SJCRH30 (cell line): ENCODE measurements at places on chromosomes 12 and 14. TPM values are rescaled to one million over a fixed set of nuclear protein-coding genes. Genes with fewer than 3 reads are reported as not detected.

- no peak overlapping the region for H3K4me3 ChIP-seq
- no peaks in the 10 kb centered on the region for H3K36me3 ChIP-seq
- no peaks in the 10 kb centered on the region for H3K27me3 ChIP-seq
- no peak overlapping the region for H3K27ac ChIP-seq
- DNase-seq = no peak
Observed at GRCh38 chr14:46245276-46245675, 406.3 kb downstream of the RPL10L start.

DNA sequence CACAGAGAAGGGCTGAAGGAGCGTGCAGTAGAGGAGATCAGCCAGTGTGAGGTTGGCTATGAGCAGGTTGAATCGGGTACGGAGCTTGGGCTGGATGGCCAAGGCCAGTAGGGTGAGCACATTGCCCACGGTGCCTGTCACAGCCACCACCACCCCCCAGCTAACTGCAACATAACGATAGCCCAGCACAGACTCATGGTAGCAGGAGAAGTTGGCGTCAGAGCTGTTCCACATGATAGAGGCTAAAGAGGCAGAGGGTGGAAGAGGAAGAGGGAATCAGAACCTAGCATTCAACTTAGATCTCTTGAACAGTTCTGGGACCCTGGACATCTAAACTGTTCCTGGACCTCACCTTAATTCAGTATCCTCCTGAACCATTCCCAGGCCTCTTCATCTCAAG, 668 bp downstream of the GPR84 start:
- no peaks in the 10 kb centered on the region for H3K36me3 ChIP-seq
- no peaks in the 10 kb centered on the region for H3K27me3 ChIP-seq
- peaks cover 19% of the 10 kb centered on the region for H3K4me1 ChIP-seq
- no peak overlapping the region for H3K27ac ChIP-seq
- no peak overlapping the region for H3K4me3 ChIP-seq

DNA sequence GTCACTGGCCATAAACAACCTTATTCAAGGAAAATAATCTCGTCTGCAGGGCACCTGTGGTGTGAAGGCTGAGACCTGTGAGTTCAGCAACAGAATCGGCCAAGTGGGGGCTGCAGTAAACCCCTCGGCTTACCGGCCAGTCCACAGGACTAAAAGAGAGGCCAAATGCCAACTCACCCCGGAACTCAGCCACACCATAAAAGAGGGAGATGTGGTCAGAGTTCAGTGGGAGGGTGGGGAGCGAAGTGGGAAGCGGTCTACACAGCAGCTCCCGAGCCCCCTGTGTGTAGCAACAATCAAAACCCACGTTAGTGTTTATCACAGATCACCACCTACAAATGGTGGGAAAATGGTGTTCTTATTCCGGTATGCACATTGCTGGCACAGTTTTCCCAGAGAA, 153.0 kb downstream of the PIWIL1 start:
- H3K27me3 ChIP-seq = peaks cover 10% of the 10 kb centered on the region; the same call in 1 of the 2 replicates
- H3K27ac ChIP-seq = no peak overlapping the region
- no peaks in the 10 kb centered on the region for H3K36me3 ChIP-seq
- no peak for DNase-seq

- DNase-seq = no peak
- no peaks in the 10 kb centered on the region for H3K4me1 ChIP-seq
- H3K4me3 ChIP-seq = peak overlapping the region; percentile 72
- no peaks in the 10 kb centered on the region for H3K27me3 ChIP-seq
Observed at GRCh38 chr12:109476807-109477184, 304 bp downstream of the KCTD10 start.

- H3K4me3 ChIP-seq = no peak overlapping the region
- peaks cover 2% of the 10 kb centered on the region; the same call in 1 of the 2 replicates for H3K36me3 ChIP-seq
- no peaks in the 10 kb centered on the region for H3K4me1 ChIP-seq
- H3K27ac ChIP-seq = no peak overlapping the region
Observed at GRCh38 chr14:75884198-75884611, 97.6 kb downstream of the TGFB3 start.

DNA sequence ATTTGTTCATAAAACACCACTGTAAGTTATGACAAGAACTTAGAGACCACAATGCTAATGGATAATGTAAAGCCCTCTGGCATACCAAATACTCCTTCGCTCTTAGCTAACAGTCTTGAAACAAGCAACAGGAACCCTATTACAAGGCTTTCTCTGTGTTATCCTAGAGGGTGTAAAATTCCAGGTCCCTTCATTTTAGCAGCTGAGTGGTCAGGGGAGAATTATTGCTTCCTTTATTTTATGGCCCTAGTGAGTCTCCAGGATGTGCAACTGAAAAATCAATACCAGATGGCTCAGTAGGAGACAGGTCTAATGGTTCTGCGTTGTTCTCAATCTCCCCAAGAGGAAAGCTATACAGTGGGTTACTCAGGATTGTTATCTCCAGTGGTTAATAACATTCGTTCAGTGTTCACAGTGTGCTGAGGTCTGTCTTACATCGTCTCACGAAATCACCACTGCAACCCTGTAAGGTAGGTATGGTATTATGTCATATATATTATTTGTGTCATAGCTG, 172.7 kb upstream of the CNOT2 start:
- H3K4me3 ChIP-seq = no peak overlapping the region
- H3K36me3 ChIP-seq = no peaks in the 10 kb centered on the region
- DNase-seq = no peak
- no peaks in the 10 kb centered on the region for H3K27me3 ChIP-seq
- no peak overlapping the region for H3K27ac ChIP-seq

HSPB8 gene
- total RNA-seq = 2.9 and 3.3 TPM in 2 replicates

NAA30 gene
- 23.9 and 24.6 TPM in 2 replicates for total RNA-seq
